ENCODE measurements at places on chromosomes 4 and X.

- DNase-seq, result no peak
These were observed 48.9 kb downstream of the TMEM156 start for GRCh38 chr4:38983291-38983690.

- DNase-seq, result no peak
These were observed 9.6 kb downstream of the RHOH start for GRCh38 chr4:40206426-40206825.

- DNase-seq, result peak; percentile 39
These were observed 20.5 kb downstream of the SLC25A5 start for GRCh38 chrX:119488749-119489148.

DNA sequence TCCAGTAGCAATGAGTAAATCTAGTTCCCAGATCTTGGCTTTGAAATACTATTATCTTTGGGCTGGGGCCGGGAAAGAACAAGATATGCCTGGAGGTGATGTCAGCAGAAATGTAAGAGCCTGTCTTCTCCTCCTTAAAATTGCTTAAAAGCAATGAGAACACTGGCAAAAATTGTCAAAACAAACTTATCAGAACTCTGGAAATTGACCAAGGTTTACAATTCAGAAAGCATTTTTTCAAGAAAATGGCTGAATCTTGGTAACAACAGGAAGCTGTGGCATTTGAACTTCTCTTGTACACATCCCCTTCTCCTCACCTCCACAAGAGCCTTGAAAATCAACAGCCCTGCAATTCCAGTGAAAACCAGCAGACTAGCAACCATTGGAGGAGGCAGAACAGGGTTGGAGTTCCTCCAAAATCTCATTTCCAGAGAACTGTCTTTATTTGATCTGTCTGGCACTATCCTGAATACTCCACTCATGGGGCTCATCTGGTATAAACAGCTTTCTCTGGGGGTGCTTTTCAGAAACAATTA is 13.5 kb downstream of the TIMP1 start:
- DNase-seq, result no peak

DNA sequence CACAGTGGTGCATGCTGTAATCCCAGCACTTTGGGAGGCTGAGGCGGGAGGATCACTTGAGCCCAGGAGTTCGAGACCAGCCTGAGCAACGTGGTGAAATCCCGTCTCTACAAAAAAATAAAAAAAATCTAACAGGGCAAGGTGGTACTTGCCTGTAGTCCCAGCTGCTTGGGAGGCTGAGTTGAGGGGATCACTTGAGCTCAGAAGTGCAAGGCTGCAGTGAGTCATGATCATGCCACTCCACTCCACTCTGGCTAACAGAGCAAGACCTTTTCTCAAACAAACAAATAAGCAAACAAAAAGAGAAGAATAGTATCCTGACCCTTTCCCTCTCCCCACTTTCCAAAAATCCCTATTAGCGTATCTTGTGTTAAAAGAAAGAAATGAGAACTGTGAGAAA is 52.7 kb downstream of the NPY1R start:
- no peak for DNase-seq

DNA sequence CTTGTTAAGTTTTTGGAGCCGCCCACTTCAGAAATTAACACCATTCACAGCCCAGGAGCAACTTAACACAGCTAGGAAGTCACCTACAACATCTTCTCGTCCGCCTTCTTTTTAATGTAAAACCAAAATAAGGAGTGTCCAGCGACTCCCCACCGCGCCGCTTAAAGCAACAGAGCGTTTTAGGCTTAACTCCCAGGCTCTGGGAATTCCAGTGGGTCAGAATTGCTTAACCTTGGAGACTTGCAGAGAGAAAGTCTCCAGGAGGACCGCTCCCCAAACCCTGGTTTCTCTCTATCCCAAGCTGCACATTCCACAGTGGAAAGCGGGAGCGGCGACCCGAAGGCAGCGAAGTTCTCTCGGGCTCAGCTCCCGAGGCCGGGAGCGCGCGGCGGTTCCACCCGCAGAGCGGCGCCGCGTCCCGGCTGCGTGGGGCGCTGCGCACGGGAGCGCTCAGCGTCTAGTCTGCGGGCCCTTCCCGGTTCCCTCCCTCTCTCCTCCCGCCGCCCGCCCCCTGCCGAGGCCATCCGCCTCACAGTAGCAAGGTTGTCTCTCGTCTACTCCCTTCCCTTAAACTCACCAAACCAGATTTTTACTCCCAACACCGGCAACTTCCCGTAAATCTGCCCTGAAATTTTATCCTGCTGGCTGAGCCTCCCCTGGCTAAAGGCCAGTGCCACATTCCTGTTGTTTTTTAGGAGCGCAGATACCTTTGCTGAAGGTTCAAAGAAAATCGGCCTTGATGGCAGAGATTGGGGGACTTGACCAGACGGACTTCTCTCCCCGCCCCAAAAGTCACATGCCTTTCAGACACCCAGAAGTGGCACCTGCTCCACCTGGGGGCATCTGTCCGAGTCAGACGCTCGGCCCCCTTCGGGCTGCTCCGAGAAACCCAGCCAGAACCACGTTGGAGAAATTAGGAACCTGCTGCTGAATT is at the start of gene RBM47:
Gene RBM47, minus strand, starts transcription at position 464 of the 934 bp plus-strand sequence. CDS start 190,971 bp downstream, outside the sequence.
- peak; percentile 1 for DNase-seq

DNA sequence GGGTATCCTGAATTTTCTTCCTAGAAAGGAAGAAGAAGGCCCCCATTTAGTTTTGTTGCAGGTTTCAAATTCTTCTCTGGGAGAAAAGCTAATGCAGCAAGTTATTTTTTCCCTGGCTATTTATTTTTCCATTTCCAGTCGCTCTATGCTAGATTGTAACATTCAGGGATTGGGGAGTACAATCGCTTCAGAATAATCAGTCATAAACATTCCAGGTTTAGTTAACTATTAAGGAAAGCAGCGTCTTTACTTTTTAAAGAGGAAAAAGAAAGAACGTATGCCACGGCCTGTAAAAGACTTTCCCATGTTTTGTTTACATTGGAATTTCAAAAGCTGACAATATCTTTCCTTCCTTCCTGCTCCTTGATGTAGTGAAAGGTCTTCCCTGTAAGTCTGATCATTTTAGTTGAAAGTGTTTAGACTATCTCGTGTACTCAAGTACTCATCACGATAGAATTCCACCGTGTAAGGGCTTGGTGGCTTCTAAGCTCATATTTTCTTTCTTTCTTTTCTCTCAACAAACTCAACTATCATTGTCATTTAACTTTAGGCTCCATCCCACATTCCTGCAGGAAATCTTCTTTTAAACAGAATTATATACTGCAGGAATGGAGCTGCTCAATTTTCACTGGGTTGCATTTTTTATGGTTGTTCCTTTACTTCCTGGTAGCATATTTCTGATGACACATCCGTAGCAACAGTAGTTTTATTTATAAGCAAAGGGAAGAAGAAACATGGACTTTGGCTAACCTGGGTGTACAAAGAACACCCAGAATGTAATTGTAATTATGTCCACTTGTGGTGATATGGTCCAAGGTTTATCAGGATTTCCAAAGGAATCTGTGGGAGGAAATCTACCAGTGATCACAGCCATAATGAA is 213.1 kb upstream of the FAT1 start:
- no peak for DNase-seq

DNA sequence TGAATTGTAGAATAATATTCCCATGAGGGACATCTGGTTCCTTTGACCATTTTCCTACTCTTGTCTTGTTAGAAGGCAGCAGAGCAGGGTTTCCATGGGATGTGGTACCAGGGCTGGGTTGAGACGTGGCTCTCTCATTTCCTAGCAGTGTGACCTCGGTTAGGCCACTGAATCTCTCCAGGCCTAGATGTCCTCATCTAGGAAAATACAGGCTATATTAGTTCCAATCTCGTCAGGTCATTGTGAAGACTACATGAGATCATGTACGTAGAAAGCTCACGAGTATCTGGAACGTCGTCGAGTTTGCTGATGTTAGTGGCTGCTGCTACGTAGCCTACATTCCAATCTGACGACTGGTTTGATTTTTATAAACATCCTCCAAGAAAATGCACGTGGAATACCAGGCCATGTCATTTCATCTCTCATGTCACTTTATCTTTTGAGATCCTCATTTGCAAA is 278.2 kb upstream of the GATB start:
- DNase-seq, result no peak

GRCh38 chrX:31092476-31092875 is 20.6 kb upstream of the FTHL17 start:
- DNase-seq, result no peak

GRCh38 chr4:88866862-88867550 is 169.4 kb upstream of the NAP1L5 start:
- DNase-seq, result peak; percentile 68

DNA sequence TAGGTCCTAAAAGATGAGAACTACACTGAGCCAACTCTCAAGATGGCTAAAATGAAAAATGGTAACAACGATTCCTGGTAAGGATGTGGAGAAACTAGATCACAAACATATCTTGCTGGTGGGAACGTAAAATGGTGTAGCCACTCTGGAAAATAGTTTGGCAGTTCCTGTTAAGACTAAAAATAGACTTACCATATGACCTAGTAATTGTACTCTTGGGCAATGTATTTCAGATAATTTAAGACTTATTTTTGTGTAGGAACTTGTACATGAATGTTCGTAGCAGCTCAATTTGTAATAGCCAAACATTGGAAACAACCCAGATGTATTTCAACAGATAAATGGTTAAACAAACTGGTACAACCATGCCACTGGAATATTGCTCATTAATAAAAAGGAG is 106.2 kb downstream of the HDAC8 start:
- no peak for DNase-seq

DNA sequence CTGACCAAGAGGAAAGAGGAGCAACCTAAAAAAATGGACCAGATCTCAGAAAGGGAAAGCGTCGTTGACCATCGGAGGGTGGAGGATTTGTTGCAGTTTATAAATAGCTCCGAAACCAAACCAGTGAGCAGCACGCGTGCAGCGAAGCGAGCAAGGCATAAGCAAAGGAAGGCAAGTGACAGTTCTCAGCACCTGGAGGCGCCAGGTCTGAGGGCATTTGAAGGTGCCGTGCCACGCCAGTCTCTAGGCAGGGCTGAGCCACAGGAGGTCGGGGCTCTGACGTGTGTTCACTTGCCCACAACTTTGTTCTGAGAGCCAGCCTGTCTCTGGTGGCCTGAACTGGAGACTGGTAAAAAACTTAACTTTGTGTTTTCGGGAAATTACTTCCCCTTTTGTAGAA is 59.7 kb downstream of the TNIP2 start:
- no peak for DNase-seq

DNA sequence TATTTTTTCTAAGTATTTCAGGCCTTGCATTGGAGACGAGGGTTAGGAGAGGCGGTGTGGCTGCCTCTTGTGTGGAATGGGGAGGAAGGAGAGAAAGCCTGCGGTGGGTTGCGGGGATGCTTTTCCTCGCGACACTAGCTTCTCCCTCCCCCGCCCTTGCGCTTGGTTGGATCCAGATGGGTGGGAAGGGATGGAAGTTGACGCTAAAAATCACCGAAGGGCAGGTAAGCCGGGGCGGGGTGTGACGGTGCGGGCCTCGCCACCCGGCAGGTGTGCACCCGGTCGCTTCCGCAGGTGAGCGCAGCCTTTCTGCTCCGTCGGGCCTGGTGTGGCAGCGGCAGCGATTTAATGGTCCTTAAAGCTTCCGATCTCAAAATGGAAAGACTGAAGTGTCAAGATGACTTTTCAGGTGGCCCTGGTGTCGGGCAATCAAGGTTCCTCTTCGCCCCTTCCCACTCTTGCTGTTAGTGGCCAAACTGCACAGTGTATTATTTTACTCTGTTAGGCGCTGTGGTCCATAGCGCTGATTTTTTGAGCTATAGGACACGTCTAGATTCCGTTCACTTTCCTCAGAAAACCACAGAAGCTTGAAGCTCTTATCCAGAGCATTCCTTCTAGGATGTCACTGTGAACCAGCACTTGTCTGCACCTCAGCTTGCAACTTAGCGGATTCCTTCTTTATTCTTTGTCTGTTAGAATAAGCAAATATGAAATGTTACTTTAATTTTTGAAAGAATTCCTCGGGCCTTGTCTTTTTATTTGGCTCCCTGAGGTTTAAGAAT is 765 bp downstream of the ENOPH1 start:
- DNase-seq, result peak; percentile 60

DNA sequence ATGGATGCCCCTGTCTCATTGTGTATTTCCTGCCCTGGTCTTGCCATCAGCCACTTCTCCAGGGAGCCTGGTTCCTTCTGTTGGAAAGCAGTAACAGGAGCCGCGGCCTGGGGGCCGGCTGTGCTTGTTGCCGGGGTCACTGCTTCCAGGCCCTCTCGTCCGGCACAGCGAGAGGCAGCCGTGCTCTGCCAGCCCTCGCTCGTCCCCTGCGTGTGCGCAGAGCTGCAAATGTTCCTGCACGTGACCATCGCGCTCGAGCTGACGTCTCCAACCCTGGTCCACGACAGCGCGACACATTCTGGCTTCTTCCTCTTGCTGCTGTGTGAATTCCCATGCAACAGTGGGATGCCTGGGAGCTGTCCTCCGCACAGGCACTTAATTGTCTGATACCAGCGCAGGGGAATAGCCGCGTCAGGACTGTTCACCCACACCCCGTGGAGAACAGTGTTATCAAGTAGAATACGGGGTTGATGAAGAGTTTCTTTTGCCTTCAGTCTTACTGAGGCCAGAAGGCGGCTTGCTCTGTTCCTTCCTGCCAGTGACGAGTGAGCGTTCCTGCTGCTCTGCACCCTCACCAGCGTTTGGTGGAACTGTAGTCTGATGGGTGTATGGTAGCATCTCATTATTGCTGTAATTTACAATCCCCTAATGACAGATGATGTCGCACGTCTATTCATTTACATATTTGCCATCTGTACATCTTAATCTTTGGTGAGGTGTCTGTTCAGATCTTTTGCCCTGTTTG is 12.3 kb downstream of the PDE6B start:
- no peak for DNase-seq

DNA sequence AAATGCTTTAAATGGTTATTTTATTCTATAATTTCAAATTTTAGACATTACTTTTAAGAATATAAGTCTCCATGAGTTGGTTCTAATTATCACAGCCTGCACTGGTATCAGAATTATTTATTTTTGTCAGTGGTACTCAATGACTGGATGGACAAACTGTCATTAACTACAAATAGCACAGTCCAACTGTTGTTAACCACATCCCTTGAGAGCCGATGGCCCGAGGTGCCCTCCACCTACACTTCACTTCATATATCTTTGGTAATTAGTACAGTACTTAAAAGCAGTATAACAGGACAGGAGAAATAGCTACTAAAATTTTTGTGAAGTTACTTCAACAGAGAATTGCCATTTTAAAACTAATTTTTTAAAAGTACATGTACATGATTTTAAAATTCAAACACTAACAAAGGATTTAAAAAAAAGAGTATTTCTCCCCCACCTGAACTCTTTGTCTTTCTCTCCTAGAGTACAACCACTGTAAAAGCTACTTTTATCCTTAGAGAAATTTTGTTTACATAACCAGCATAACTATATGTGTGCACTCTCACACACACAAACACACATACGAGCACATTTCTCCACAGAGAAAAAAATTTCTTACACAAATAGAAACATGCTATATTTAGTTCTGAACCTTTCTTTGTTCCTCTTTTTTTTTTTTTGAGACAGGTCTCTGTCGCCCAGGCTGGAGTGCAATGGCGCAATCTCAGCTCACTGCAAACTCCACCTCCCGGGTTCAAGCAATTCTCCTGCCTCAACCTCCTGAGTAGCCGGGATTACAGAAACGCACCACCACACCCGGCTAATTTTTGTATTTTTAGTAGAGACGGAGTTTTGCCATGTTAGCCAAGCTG is 6.5 kb downstream of the TIFA start:
- no peak for DNase-seq

GRCh38 chrX:78118628-78119027 is 14.6 kb downstream of the PGK1 start:
- DNase-seq, result no peak

Measured in NCI-H2171 treated with DMSO at 0.1 percent for 48 hours (cell line).